ENCODE measurements at places on chromosomes 4 and X.

GRCh38 chr4:57342411-57342810, 232.2 kb upstream of the IGFBP7 start:
- no peak for DNase-seq

DNA sequence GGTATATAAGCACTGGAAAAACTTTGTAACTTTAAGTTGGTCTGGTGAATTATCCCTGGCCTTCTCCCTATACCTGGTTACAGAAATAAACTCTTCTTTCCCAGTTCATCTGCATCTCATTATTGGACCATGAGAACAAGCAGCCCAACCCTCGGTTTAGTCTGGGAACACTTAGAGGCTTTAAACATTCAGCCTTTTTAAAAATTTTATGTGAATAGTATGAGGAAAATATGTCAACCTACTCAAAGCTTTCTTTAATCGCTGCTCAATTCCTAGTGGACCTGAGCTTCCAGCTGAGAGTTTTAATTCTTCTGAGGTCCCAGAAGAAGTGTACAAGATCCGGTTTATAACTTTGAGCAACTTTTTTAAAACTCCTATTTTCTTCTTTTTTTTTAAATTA, 358.6 kb upstream of the NOCT start:
- DNase-seq: no peak

DNA sequence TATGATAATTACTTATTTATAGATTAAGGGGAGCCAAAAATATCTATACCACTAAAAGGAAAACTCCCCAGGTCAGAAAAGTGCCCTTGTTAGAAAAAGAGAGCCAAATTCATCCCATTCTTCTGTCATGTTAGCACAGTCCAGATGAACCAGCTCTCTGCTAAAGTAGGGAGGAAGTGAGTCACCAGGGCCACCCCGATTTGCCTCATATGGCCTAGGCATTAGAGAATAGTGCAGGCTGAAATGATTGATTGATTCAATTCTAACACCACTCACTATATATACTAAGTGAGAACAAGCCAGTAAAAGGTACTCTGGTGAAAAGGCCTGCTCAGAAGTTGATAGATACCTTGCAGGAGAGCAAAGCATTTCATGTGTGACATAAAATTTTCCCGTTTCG, 94.5 kb downstream of the SRPX start:
- DNase-seq: no peak

DNA sequence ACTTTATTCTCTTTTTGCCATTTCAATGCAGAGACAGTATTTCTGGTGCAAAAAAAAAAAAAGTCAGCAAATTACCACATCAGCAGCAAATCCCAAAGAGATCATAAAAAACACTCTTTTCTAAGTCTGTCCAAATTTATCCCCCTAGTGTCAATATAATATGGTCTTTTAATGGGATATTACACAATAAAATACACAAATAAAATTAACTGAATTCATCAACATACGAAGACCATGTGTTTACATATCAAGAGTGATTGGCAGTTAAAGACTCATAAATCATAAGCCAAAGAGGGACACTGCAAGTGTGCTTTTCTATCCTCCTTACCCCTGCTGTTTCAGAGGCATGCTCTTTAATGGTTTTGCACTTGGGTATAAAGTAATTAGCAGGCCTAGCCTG, 340.2 kb upstream of the DKK2 start:
- DNase-seq: no peak

DNA sequence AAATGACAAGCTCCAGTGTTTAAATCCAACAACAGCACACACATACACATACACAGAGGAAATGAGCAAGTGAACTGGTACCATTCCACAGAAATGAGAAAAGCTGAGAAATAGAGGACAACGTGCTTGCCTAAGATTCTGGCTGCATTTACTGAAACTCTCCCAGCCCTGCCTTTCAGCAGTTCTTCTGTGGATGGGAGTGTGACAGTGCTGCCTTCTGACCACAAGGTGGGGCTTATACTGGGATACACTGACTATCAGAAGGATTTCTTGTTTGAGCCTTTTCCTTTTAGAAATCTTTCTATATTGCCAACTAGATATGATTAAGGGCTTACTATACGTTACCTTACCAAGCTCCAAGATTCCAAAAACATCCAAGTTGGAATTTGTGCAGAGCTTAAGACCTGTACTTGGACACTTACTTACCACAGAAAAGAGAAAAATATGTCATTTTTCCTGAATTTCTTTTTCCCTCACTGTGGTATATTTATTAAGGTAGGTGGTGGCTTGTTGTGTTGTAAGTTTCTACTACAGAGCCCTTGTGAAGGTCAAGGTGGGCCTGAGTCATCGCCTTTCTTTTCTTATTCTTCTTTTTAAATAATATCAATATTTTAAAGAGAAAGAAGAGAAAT, 10.7 kb upstream of the CXCL8 start:
- DNase-seq: no peak

- DNase-seq: no peak
Observed at GRCh38 chr4:152072906-152073305, 312.1 kb upstream of the GATB start.

DNA sequence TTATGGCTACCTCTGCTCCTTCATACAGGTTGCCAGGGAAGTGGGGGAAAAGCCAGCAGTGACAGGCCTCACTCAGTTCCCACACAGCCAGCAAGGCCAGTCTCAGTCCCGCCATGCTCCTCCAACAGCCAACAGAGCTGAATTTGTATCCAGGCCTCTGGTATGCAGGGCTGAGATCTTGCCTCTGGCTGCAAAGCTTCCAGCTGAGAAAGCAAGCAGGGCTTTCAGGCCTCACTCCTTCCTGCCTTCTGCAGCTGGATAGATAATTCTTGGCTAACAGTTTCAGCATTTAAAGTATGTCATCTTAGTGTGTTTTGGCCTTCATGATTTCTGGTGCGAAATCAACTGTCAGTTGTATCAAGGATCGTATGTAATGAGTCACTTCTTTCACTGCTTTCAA, 103.6 kb downstream of the GNL3L start:
- no peak for DNase-seq

DNA sequence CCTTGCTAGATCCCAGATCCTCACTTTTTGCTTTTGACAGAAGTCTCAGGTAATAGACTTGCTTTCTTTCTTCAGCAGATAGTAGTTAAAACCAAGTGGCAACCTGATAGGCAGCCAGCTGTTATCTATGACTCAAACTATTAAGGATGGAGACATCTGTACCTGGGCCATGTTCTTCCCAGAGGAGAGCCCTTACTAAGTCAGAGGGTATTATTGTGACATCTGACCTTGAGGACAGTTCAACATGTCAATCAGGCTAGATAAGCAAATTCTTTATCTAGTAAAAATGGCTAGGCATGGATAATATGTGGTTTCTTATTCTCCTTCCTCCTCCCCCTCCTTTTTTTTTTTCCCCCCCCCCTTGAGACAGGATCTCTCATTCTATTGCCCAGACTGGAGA, 39.2 kb downstream of the TRIM2 start:
- no peak for DNase-seq

DNA sequence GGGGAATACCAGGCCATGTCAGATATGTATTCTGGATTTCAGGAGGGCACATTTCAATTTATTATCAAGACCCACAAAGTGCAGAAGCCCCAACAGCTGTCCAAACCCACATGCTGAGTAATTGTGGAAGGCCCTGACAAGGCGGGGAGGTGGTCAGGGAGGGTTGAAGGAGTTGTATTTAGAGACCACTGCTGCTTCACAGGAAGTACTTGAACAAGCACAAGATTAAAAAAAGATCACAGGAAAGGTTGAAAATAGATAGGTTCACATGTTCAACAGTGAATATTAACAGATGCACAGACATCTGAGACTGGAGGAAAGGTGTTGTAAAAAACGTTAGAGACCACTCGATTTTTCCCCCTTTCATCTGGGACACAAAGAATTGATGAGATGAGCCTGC, 17.9 kb downstream of the ATP8A1 start:
- DNase-seq: no peak

Measured in breast epithelium (tissue), 4 donors.